ENCODE measurements at places on chromosomes 4 and X.

DNA sequence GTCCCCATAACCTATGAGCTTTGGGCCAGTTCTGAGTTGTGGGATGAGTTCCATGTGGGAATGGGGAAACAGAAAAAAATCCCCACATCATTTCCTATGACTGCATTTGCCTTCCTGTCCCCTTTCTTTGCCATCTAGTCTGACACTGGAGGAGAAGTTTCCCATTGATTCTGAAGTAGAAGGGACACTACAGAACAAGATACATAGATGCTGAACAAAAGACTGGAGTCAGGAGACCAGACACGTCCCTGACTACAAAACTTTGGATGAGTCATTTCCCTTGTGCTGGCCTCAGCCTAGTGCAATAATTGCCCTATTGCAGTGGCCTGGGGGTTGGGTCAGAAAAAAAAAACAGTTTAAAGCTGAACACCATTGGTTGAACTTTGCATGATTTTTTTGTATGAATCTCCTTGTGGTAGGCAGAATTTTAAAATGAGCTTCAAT, 22.1 kb downstream of the BEX3 start:
- DNase-seq: peak; percentile 60

GRCh38 chr4:100696531-100696930, 178.7 kb upstream of the EMCN start:
- DNase-seq: no peak

DNA sequence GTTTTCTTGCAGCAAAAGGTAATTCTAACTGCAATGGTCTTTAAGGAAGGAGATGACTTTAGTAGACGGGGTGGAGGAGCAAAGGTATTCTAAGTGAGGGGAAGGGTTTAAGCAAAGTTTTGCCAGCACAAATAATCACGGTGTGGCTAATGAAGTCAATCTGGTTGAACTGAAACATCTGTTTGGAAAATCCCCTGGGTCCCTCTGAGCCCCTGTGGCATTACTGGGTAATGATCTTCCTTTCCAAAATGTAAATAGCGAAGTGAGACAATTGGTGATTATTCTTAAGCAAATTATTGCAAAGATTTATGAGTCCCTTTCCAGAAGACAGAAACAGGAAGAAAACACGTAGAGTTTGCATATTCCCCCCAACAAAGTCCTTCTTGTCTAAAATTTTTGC, 47.2 kb downstream of the FGFBP1 start:
- DNase-seq: no peak

DNA sequence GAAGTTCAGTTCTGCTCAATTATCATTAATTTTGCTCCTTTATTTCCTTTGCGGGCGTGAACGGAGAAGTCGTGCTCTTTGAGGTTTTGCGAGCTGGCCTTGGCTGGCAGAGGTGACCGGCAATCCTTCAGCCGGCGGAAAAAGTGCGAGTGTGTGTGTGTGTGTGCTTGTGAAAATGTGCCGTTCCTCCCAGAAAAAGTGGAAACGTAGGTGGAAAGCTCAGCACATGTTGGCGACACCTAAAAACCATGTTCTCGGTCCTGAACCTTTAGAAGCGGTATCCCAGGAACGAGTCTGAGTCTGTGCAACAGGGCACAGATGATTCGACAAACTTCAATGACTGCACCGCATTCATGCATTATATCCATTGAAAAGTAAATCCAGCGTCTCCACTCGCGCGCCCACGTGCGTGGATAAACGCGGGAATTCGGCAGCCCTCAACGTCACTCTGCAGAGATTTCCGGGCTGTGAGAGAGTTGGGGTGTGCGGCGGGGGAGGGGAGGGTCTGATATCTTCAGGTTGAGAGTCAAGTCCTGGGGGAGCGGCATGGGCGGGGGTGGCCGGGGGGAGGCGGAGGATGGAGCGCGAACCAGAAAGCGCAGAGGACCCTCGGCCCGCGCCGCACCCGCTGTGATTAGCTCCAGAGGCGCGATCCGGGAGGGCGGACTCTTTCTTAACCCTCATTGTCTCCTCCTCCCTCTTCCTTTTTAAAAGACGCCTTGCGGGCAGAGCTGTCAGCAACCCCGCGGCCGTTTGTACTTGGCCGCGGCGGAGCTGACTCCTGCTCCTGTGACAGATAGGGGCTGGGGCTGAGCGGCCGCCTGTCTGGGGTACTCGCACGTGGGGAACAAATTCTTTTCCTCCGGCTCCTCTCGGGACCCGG, at the start of gene SHISA3:
TSS of gene SHISA3 (plus strand) at position 737 of the 883 bp plus-strand sequence. CDS start 569 bp downstream, outside the sequence.
- peak; percentile 21 for DNase-seq

DNA sequence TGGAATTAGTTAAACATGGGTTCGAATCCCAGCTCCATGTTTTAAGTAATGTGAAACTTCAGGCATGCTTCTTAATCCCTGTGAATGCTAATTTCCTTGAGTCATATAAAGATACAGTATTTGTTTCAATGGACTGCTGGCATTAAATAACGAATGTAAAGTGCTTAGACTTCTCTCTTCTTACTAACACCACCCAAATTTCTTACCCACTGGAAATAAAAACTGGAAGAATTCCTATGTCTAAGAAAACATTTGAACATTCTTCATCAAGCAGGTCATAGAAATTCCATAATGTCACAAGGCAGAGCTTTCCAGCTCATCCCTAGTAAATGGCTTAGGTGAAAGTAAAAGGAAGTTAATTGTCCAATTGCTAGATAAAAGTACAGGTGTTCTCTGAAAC, 172.5 kb downstream of the ANK2 start:
- DNase-seq: peak; percentile 40

GRCh38 chrX:96435378-96436035, 249.1 kb upstream of the DIAPH2 start:
- no peak for DNase-seq

- DNase-seq: no peak
Measured at GRCh38 chr4:48683784-48684666, 96.1 kb downstream of the FRYL start.

- no peak for DNase-seq
Measured at GRCh38 chrX:55142206-55142918, 53.5 kb downstream of the PAGE2 start.

- DNase-seq: no peak
Measured at GRCh38 chr4:89196745-89197144, 85.4 kb downstream of the TIGD2 start.

- no peak for DNase-seq
Measured at GRCh38 chr4:178941975-178942374, 1499.7 kb upstream of the AGA start.

DNA sequence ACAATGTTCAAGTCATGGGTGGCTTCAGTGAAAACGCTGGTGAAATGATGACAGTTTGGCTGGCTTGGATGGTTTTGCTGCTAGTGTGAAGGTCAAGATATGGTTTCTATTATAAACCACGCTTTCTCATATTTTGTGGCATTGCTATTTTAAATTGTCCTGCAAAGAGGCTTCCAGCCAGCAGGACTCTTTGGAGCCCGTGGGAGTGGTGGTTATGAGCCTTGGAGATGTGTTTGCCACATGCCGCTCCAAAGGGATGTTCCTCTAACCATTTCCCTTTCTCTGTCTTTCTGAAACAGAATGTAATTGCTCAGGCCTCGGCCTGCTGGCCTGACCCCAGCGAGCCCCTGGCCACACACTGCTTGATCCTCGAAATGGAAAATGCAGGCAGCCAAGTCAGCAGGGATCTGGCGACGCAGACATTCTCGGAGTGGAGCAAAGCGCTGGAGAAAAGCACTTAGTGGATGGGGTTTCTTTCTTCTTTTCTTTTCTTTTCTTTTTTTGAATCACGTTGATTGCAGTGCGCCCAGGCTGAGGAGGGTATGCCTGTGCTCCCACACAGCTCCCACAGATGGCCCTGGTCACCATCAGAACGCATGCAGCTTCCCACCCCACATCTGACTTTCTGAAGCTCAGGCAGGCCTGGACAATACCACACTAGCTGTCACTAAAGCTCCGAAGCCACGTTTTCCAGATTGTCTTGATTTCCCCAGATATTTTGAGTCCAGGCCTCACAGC, 114.0 kb downstream of the ENPP6 start:
- no peak for DNase-seq

DNA sequence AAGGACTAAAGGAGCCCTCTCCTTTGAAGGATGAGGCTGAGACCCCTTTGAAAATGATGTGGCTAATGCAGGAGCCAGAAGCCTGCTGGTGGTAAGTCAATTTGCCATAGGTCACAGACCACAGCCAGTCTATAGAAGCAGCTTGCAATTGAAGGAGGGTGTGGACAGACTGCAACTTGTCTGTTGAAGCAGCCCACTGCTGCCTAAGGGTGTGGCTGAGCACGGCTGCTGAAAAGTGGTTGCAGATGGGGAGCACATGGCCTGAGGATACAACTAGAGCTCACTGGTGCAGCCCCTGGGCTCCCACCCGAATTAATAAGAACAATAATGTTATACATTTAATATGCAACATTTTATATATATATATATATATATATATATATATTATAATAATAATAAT, 11.4 kb upstream of the EXOC1L start:
- DNase-seq: no peak

GRCh38 chr4:153649572-153649991, 34.5 kb upstream of the TLR2 start:
- DNase-seq: no peak

GRCh38 chr4:152563209-152563608, 27.3 kb upstream of the FBXW7 start:
- no peak for DNase-seq

DNA sequence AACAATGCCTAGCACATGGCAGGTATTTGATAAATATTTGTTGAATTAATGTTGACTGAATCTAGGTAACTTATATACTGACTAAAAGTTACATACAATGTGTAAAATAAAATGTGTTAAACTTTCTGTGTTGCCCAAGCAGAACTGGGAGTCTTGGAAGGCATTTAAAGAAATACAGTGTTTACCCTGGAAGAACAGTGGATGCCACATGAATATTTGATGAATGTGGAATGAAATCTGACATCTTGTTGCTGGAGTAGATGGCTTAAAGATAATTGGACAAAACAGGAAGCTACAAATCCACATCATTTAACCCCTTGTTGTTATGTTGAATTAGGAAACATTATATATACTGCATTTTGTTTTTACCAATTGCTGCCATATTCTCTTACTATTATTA, 39.9 kb upstream of the SCOC start:
- no peak for DNase-seq

DNA sequence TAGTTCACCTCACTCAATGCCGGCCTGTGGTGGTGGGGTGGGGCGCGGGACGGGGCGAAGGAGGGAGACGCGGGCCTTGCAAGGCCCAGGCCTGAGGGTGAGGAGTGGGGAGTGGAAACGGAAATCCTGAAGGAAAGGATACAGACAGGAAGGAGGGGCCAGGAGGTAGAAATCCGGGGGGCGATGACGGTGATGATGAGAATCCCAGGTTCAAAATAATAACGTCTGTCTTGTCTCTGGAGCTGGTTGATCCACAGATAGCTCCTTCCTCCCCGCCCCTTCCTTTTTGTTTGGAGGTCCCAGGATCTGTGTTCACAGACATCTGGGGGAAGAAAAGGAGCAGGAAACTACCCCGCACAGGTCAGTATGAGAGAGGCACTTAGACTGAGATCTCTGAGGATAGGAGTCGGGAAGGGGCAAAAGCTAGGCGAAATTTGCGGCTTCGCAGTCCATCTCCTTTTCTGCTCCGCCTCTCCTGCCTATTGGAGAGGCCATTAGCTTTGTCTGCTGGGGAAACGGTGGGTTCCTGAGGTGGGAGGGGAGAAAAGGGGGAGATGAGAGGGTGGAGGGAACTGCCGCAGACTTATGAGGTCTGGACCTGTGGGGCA, 746 bp downstream of the TCEAL7 start:
- DNase-seq: peak; percentile 6

- DNase-seq: peak; percentile 20
Measured at GRCh38 chr4:38870098-38870808, 2.6 kb downstream of the FAM114A1 start.

DNA sequence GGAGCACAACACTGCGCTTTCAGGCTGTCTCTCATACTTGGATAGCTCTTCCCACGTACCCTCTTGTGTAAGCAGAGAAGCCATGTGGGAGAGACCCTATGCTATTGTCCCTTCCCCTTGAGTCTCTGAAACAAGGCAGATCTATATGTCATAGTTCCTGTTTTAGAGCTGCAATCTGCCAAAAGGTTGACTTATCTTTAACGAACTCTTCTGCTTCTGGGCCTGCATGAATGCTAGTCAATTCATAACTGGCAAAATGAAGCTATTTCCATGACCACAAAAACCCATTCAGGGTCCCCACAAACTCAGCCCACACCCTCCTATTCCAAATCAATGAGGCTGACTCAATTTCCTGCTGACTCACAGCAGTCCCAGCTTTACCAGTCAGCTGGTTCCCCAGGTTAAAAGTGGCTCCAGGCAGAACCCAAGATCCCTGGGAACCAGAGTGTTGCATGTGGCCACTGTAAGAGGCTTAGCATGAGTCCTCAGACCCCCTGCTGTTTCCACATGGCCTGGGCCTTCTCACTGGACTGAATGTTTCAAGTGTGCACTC, 25.3 kb upstream of the SOD3 start:
- DNase-seq: peak; percentile 64

DNA sequence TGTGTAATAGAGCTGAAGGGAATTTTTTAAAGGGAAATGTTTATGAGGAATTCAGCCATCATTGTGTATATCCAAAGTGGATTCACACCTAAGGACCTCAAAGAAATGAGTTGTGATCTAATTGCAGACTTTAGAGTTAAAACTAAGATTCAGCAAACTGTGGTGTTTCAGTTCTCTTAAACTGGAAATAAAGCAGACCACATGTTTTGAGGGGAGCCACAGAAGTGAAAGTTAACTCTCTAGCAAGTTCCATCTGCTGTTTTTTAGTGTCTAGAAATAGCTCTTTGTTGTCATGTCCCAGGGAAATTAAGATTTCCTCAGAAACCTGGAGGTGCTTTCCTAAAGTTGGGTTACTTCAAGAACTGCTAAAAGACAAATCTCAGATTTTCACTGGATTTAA, 97.3 kb upstream of the DDX3X start:
- DNase-seq: no peak

Data from GM03348 (cell line).